HT-29 (cell line): ENCODE measurements at places on chromosomes 4 and X. TPM values are rescaled to one million over a fixed set of nuclear protein-coding genes. Genes with fewer than 3 reads are reported as not detected.

- DNase-seq, result no peak
Observed at GRCh38 chr4:65535113-65535512, 135.2 kb downstream of the EPHA5 start.

GRCh38 chr4:5970381-5971077 is 47.7 kb downstream of the C4orf50 start:
- no peak for DNase-seq

DNA sequence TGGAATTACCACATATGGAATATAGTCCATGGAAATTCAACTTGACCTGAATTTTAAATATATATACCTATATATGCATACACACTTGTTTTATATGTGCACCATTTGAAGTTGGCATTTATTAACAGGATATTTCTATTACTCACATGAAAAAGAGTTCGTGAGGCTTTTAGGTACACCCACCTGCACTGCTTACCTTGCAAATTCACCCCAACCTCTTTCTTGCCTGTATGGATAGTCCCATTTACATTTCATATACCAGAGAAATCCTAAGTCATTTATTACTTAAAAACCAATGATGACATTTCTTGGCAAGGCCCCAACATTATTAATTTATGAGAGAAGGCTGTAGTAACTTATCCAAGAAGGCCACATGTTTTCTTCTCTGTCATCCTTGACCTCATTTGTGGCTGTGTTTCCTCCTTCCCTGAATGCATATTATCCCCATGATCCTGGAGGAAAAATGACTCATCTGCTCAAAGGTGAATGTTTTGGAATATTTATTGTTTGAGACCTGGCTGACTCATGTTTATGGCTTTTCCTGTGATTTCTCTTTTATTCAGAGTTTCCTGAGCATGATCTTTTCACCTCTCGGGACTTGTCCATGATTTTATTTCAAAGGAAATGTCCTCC is 62.2 kb upstream of the FAM241A start:
- DNase-seq, result peak; percentile 96

DNA sequence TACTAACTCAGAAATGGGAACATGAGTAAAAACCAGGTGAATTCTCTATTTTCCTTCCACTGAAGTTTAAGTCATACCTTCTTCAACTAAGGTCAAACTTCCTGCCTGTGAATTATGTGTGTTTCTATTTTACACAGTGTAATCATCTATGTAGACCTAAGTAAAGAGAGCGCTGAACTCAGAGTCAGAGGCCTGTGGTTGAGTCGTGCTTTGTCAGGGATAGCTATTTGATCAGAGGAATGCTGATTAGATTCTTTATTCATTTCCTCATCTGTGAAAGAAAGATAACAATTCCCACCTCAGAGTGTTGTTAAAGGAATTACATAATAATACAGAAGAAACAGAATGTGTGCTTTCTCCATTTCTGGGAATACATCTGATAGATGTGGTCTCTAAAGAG is 654.1 kb downstream of the STIM2 start:
- DNase-seq, result no peak

DNA sequence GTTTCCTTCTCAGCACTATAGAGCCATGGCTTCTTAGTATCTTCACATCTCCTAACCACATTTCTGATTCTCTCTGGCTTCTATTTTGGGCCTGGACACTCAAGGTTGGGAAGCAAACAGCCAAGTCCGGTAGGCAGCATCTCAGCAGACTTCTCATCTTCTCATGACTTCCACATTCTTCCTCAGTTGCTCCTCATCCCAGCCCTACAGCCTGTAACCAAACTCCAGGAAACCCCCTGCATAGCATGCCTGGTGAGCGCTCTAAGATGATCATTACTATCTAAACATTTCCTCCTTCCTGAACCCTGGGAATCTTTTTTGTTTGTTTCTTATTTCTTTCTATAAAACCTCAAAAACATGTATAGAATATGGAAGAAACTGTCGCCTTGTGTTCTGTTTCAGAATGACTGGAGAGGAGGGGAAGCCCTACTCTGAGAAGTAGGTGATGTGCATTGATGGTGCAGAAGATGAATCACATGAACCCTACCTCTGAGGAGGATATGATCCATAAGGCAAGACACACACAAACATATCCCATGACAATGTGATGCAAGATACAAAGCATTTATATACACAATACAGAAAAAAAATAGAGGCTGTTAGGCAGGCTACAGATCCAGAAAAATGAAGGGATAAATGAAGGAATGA is 219.8 kb upstream of the GYPA start:
- DNase-seq, result no peak

GRCh38 chrX:126552313-126553022 is at the start of gene DCAF12L1:
TSS of gene DCAF12L1 (minus strand) at chrX:126552814. CDS start at chrX:126552608, 206 bp downstream.
- DNase-seq, result no peak

- DNase-seq, result no peak
Observed at GRCh38 chr4:130257271-130257670, 1161.3 kb downstream of the C4orf33 start.

GRCh38 chr4:39932776-39933402 is 44.8 kb downstream of the PDS5A start:
- DNase-seq, result no peak

GRCh38 chr4:176319704-176320339 is at the start of gene SPCS3:
TSS of gene SPCS3 (plus strand) at chr4:176319966. CDS start at chr4:176320077, 111 bp downstream.
- DNase-seq, result peak; percentile 90

GRCh38 chrX:31483336-31483735 is 411.5 kb upstream of the FTHL17 start:
- no peak for DNase-seq

GRCh38 chrX:20499763-20500162 is 233.1 kb upstream of the RPS6KA3 start:
- no peak for DNase-seq

- peak; percentile 43 for DNase-seq
Observed at GRCh38 chr4:89949782-89950387, 55.2 kb downstream of the MMRN1 start.

- no peak for DNase-seq
Observed at GRCh38 chr4:159506801-159507517, 404.1 kb downstream of the RAPGEF2 start.

DNA sequence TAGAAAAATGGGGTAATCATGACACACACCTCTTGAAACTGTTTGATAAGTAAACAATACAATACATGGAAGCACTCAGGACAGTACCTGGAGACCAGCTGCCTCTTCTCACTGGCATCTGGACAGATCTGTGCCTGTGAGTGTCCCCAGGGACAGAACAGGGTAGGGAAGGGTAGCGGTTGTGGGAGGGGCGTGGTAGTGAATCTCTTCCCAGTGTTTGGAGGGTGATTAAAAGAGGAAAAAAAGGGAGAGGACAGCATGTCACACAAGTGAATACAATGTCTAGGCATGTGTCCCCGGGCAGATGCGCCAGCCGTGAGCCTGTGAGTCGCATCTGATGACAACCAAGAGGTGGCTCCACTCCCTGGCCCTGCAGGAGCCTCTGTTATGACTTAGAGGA is 138.8 kb upstream of the MSX1 start:
- DNase-seq, result no peak

GRCh38 chr4:6402566-6403399 is 69.6 kb downstream of the PPP2R2C start:
- peak; percentile 21 for DNase-seq

DNA sequence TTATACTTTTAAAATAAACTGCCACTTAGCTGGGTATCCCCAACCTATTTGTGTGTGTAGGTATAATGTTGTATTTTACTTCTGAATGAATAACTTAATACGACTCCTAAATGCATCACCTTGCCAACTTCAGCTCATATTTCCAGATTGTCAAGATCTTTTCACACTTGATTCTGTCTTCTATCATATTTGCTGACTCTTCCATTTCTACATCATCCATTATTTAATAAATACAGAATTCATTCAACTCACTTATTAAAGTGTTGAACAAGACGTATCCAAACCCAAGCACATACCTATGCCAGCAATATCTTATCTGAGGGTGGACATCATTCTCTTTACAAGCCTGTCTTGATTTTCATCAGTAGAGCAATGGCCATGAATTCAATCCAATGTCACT is 91.2 kb upstream of the FAM47C start:
- no peak for DNase-seq

Gene ETNPPL
- total RNA-seq, result not detected in 2 replicates

Gene DDIT4L
- not detected in 2 replicates for total RNA-seq

Gene GLRA3
- total RNA-seq, result not detected in 2 replicates

Gene TEX13B
- total RNA-seq, result not detected in 2 replicates

Gene TMSB15B
- total RNA-seq, result not detected in 2 replicates

Gene RTL3
- total RNA-seq, result not detected in 2 replicates

Gene SRPK3
- total RNA-seq, result 1.1 and 5.6 TPM in 2 replicates

Gene PNMA5
- 0.10 and 0.37 TPM in 2 replicates for total RNA-seq
